Effector memory CD4-positive, alpha-beta T cell (primary cell): ENCODE measurements at places on chromosomes 11 and 22.

GRCh38 chr11:12460466-12460865 is 83.1 kb downstream of the PARVA start:
- no peak overlapping the region for H3K4me3 ChIP-seq
- H3K27me3 ChIP-seq = no peaks in the 10 kb centered on the region
- H3K27ac ChIP-seq = no peak overlapping the region
- H3K36me3 ChIP-seq = no peaks in the 10 kb centered on the region

DNA sequence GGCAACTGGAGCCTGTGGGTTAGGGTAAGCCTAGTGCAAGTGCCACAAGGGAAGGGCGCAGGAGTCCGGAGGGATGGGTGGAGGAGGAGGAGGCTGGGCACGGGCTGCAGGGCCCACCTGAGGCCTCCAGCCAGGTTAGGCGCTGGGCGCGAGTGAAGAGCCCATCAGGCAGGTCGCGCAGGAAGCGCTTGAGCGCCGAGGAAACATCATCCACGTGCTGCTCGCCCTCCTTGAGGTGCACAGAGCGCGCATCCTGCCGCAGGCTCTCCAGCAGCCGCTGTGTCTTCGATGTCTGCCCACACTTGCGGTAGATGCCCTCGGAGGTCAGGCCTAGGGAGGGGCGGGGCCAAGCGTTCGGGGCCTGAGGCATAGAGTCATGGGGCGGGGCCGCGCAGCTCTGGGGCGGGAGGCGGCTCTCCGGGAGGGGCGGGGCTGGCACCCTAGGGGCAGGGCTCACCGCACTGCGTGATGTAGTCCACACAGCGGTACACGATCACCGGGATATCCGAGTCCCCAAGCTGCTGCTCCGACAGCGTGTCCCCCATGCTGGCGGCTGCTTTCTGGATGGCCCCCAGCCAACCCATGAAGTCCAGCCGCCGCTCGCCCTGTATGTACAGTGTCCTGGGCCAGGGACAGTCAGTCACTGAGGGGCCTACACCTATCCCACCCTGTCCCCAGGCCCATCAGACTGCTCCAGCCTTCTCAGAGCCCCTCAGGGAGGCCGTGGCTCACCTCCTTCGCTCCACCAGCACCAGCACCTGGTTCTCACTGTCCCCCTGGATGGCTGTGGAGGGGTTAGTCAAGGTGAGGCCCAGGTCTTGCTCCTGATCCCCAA is 22.9 kb upstream of the PDE2A start:
- no peak overlapping the region for H3K27ac ChIP-seq
- H3K36me3 ChIP-seq = peaks cover 96% of the 10 kb centered on the region
- H3K27me3 ChIP-seq = no peaks in the 10 kb centered on the region
- no peak for DNase-seq

DNA sequence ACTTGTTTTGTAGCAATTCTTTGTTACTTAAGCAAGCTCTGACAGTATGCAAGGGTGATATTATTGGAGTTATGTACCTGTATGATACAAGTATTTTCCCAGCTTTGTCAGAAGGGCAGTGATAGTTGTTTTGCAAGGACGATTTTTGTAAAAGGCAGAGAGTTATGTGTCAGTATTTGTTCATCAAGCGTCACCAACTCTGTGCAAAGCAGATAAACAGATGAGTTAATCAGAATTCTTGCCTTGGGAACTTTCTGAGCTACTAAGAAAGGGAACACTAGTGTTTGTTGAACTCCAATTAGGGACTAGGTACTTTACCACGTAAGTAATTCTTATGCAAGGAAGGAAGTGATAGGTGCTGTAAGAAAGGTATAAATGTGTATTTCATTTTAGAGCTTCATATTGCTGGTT is 1.4 kb downstream of the USP47 start:
- DNase-seq = no peak
- peak overlapping the region; percentile 81 for H3K4me3 ChIP-seq
- H3K36me3 ChIP-seq = no peaks in the 10 kb centered on the region
- H3K4me1 ChIP-seq = peaks cover 27% of the 10 kb centered on the region

DNA sequence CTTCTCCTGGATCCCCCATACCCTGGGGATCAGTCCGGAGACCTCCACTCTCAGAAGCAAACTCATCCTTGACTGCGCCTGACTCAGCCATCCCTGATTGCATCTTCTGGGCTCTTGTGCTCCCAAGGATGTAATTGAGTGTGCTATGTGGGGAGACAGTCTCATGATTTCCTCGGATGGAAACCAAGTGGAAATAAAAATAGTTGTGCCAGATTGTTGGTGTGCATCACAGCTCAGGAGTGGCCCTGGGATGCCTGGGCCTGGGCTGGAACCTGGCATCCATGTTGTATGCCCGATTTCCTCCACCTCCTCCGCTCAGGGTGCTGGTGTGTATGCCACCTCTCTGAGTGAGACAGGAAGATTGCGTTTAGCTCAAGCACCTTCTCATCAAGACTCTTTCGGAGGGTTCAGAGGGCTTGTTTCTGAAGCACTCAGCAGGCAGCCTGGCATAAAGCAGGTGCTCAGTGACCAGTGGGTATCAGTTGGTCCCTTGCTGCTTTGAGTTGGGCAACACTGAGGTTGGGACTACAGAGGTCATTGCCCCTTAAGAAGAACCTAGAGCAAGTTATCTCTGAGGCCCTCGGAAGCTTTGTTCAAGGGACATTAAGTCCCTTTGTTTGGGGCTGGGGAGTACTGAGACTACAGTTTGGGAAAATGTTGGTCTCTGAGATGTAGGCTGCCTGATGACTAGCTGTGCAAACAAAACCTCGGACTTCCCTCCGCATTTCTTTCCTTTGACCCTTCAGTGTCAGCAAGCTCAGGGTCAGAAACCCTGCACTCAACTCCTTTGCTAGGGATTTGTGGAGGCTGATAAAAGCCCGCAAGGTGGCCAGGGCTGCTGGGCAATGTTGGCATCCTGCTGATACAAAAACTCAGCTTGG is 24.8 kb upstream of the MICAL2 start:
- no peak overlapping the region for H3K27ac ChIP-seq
- no peak overlapping the region for H3K4me3 ChIP-seq
- no peaks in the 10 kb centered on the region for H3K36me3 ChIP-seq
- H3K27me3 ChIP-seq = no peaks in the 10 kb centered on the region
- H3K4me1 ChIP-seq = peaks cover 42% of the 10 kb centered on the region

- H3K27me3 ChIP-seq = no peaks in the 10 kb centered on the region
- H3K4me1 ChIP-seq = peaks cover 3% of the 10 kb centered on the region
- H3K36me3 ChIP-seq = no peaks in the 10 kb centered on the region
- no peak overlapping the region for H3K4me3 ChIP-seq
These were observed 68.2 kb downstream of the CD82 start for GRCh38 chr11:44633641-44634040.
